ENCODE measurements at places on chromosomes 12 and 14.

DNA sequence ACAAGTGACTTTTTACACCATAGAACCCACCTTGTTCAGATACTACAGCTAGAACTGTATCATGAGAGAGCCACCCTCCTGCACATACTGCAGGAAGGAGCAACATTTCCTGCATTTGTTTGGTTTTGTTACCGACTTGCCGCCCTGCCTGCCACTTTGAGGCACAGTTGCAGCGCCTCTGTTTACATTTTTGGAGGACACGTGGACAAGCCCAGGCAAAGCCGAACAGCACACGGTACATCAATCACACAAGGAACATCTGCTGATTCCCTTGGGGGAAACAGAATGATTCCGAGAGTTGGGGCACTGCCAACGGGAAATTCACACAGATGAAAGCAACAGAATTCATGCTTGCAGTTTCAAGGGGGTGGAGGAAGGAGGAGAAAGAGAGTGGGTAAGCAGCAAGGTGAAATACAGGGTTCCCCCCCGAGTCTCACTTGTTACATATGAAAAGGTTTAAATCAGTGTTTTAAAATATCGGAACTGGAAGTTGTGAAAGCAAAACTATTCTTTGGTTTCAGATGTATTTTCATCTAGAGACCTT is 110.7 kb downstream of the BTG1 start:
- peak; percentile 58 for DNase-seq
- H3K4me3 ChIP-seq: peak overlapping the region; percentile 91
- H3K4me1 ChIP-seq: peaks cover 94% of the 10 kb centered on the region
- no peaks in the 10 kb centered on the region for H3K27me3 ChIP-seq
- peak overlapping the region; percentile 99 for H3K27ac ChIP-seq
- H3K36me3 ChIP-seq: no peaks in the 10 kb centered on the region

GRCh38 chr12:50638482-50638880 is 125.4 kb upstream of the ATF1 start:
- peaks cover 35% of the 10 kb centered on the region for H3K36me3 ChIP-seq
- H3K27ac ChIP-seq: no peak overlapping the region
- no peak for DNase-seq
- H3K4me3 ChIP-seq: no peak overlapping the region
- H3K4me1 ChIP-seq: peaks cover 31% of the 10 kb centered on the region

DNA sequence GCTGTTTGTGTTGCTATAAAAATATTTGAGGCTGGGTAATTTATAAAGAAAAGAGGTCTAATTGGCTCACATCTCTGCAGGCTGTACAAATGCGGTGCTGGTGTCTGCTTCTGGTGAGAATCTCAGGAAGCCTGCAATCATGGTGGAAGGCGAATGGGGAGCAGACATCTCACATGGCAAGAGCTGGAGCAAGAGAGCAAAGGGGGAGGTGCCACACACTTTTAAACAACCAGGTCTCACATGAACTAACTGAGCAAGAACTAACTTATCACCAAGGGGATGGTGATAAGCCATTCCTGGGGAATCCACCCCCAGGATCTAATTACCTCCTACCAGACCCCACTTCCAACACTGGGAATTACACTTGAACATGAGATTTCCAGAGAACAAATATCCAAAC is 300.7 kb upstream of the MDGA2 start:
- no peak overlapping the region for H3K4me3 ChIP-seq
- H3K36me3 ChIP-seq: no peaks in the 10 kb centered on the region
- H3K4me1 ChIP-seq: no peaks in the 10 kb centered on the region
- no peak overlapping the region for H3K27ac ChIP-seq
- no peaks in the 10 kb centered on the region for H3K27me3 ChIP-seq
- no peak for DNase-seq

DNA sequence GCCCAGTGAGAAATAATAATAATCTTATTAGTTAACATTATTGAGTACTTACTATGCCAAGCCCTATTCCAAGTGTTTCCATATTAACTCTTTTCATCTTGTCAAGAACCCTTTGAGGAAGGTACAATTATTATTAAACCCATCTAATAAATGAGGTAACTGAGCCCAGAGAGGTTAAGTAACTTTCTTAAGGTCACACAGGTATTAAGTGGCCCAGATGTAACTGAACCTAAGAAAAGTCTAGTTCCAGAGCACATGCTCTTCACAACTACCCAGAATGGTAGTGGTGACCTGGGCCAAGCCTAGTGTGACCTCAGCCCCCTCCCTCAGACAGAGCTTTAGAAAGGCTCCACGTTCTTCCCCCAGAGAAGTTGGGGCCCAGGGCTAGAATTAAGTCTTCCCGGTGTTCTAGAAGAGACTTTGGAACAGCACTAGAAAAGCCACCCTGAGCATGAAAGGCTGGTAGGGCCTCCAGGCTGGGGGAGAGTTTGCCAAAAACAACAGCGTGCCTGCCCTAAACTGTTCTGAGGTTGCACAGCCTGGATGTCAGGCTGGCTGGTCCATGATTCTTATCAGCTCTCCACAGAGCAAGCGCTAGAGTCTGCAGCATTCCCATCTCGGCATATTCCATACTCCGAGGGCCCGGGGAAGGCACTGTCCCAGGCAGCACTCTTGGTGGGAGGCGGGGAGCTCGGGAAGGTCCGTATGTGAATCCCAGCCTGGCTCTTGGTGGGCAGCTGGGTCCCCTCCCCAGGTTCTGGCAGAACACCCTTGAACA is 41.3 kb upstream of the CTDSP2 start:
- DNase-seq: no peak
- H3K36me3 ChIP-seq: peaks cover 6% of the 10 kb centered on the region
- H3K27ac ChIP-seq: no peak overlapping the region
- no peak overlapping the region for H3K4me3 ChIP-seq
- peaks cover 5% of the 10 kb centered on the region for H3K4me1 ChIP-seq

DNA sequence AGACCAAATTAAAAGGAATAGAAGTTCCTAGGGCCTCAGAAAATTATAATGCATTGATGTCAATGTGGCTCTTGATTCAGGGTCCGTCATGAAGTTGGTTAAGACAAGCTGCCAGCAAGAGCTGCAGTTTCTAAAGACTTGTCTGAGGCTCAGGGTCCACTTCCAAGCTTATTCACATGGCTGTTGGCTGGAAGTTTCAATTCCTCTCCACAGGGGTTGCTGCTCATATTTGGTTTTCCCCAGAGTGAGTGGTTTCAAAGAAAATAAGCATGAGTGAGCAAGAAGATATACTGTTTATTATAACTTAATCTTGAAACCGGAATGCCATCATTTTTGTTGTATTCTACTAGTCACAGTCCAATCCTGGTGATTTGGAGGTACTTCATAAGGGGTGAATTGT is 1247.4 kb downstream of the LRFN5 start:
- no peak overlapping the region for H3K4me3 ChIP-seq
- DNase-seq: no peak
- no peak overlapping the region for H3K27ac ChIP-seq
- no peaks in the 10 kb centered on the region for H3K4me1 ChIP-seq
- H3K36me3 ChIP-seq: no peaks in the 10 kb centered on the region

DNA sequence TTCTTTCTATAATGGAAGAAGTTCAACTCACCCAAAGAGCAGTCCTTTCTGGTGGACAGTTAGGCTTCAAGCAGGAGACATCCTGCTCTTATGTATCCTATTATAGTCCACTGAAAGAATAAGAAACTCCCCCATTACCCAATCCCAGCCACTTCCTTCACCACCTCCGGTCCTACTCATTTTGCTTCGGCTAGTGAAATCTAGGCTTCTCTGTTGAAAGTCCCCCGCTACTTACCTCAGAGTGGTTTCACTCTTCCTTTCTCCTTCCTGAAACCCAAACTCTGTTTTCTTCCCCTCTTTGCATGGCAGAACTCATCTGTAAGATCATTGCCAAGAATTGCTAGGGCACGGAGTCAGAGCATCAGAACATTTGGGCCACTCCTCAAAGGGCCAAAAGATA is at the start of gene GPR84:
Gene GPR84, minus strand, starts transcription at position 74 of the 400 bp plus-strand sequence. CDS start 635 bp downstream, outside the sequence.
- H3K4me1 ChIP-seq: peaks cover 34% of the 10 kb centered on the region
- no peaks in the 10 kb centered on the region for H3K36me3 ChIP-seq
- peak within 1 kb of the TSS; percentile 5 for H3K4me3 ChIP-seq
- H3K27ac ChIP-seq: peak within 1 kb of the TSS; percentile 3
- no peak for DNase-seq
- no peaks in the 10 kb centered on the region for H3K27me3 ChIP-seq

DNA sequence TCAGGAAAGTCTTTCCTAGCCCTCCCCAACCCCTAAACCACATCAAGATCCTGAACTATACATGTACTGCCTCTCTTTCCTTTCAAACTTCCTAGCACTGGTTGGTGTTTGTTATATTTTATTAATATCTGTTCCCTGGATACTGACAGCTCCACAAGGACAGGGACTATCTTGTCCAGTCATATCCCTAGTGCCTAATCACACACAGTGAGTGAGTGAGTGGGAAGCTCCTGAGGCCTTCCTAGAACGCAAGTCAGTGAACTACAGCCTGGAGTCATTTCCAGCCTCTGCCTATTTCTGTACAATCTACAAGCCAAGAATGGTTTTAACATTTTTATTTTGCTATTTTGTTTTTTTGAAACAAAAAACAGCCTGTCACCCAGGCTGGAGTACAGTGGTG is 7.5 kb upstream of the ACTR6 start:
- peaks cover 7% of the 10 kb centered on the region for H3K4me1 ChIP-seq
- no peak for DNase-seq
- H3K27me3 ChIP-seq: no peaks in the 10 kb centered on the region
- no peak overlapping the region for H3K4me3 ChIP-seq

DNA sequence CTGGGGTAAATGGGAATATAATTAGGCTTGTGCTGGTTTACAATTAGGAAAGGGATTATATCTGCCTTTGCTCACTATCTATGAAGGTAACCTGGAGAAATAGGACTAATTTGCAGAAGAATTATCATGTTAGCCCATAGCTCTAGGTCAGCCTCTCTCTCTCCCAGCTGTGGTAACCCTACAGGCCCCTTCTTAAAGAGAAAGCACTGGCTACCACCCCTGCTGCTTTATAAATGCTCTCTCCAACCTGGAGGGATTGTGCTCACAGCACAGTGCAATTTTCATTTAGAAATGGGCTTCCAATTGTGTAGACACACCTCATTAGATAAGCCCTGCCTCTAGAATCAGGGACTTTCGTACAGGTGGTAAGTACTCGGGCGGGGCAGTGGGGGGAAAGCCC is 22.7 kb upstream of the MGST1 start:
- no peaks in the 10 kb centered on the region for H3K27me3 ChIP-seq
- no peak overlapping the region for H3K27ac ChIP-seq
- peaks cover 9% of the 10 kb centered on the region for H3K36me3 ChIP-seq
- H3K4me3 ChIP-seq: no peak overlapping the region
- DNase-seq: no peak
- H3K4me1 ChIP-seq: no peaks in the 10 kb centered on the region

- no peaks in the 10 kb centered on the region for H3K36me3 ChIP-seq
- DNase-seq: no peak
- H3K4me1 ChIP-seq: no peaks in the 10 kb centered on the region
- H3K4me3 ChIP-seq: no peak overlapping the region
These were observed 147.4 kb upstream of the NUDT4 start for GRCh38 chr12:93230326-93230720.

DNA sequence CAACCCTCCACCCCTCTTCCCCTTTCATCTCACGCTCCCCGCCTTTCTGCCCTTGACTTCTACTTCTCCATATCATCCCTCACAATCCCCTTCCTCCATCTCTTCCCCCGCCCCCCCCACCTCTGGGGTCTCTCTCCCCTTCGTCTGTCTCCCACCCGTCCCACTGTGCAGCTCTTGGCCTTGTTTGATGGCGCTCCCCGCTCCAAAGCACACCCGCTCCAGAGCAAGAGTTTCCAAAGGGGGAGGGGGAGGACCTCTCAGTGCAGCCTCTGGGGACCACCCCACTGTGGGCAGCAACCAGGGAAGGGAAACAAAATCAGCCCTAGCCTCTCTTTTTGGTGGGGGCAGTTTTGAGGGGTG is 774 bp downstream of the CHGA start:
- peaks cover 26% of the 10 kb centered on the region for H3K27me3 ChIP-seq
- H3K4me1 ChIP-seq: peaks cover 2% of the 10 kb centered on the region
- H3K4me3 ChIP-seq: no peak overlapping the region
- H3K36me3 ChIP-seq: no peaks in the 10 kb centered on the region

DNA sequence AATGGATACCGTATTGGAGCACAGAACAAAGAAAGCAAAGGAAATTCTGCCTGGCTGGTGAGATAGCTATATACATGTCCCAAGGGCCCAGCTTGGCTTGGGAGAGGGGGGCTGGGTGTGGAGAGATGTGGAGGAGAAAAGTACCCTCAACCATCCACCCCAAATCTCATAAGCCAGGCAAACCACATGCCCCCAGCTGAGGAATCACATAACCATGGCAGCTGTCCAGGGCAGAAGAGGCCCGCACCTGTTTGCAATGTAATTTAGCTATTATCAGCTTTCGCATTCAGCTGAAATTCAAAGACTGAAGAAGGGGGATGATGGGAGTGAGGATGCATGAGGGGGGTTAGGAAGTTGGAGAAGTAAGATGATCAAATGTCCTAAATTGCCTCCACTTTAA is 196.1 kb downstream of the TBX5 start:
- H3K27ac ChIP-seq: no peak overlapping the region
- H3K36me3 ChIP-seq: no peaks in the 10 kb centered on the region
- DNase-seq: no peak
- H3K4me3 ChIP-seq: no peak overlapping the region

DNA sequence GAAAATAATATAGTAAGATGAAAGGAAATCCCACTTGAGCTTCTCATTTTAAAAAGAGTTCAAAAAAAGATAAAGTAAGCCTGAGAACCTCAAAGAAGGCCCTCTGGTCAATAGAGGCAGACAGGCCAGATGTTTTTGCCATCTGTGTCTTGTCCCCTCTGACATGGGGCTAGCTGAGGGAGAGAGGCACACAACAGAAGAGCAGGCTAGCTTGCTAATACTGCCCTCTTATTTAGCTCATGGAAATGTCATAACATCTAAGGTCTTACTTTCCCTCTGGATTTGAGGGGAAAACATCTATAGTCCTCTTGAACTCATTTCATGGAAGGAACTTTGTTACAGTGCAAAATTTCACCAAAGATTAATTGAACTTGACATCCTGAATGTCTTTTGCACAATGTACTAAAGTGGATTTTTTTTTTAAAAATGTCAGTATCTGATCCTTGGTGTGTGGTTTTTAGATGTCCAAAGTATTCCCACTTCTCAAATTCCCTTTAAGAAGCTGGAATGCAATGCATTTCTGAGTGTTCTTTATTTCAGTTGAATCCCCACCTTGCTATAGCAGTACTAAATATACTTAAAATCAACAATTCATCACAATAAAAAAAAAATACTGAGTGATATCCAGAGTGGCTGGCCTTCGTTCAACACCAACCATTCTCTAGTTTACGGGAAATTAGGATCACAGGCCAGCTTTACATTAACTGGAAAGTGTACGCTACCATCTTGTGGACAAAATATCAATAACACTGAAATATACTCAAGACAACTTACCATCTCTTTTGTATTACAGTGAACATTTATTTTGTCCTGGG is 176.7 kb downstream of the PAH start:
- no peak overlapping the region for H3K27ac ChIP-seq
- no peaks in the 10 kb centered on the region for H3K36me3 ChIP-seq
- no peak overlapping the region for H3K4me3 ChIP-seq
- H3K4me1 ChIP-seq: no peaks in the 10 kb centered on the region
- H3K27me3 ChIP-seq: no peaks in the 10 kb centered on the region
- DNase-seq: no peak

GRCh38 chr14:100408350-100409002 is 85.3 kb downstream of the SLC25A47 start:
- H3K4me3 ChIP-seq: no peak overlapping the region
- no peaks in the 10 kb centered on the region for H3K36me3 ChIP-seq
- DNase-seq: no peak
- H3K4me1 ChIP-seq: peaks cover 41% of the 10 kb centered on the region
- H3K27me3 ChIP-seq: no peaks in the 10 kb centered on the region

- H3K4me3 ChIP-seq: no peak overlapping the region
- DNase-seq: no peak
- H3K4me1 ChIP-seq: no peaks in the 10 kb centered on the region
- H3K36me3 ChIP-seq: no peaks in the 10 kb centered on the region
- peaks cover 2% of the 10 kb centered on the region for H3K27me3 ChIP-seq
- no peak overlapping the region for H3K27ac ChIP-seq
These were observed 235.8 kb upstream of the TMTC1 start for GRCh38 chr12:30019366-30020140.
